Activated T-helper 1 cell treated with Interleukin-2 at 50 U/mL for 16 hours (primary cell): ENCODE measurements at places on chromosomes 13 and 19.

GRCh38 chr19:34975056-34975455 is 11.0 kb upstream of the ZNF792 start:
- no peak for DNase-seq

DNA sequence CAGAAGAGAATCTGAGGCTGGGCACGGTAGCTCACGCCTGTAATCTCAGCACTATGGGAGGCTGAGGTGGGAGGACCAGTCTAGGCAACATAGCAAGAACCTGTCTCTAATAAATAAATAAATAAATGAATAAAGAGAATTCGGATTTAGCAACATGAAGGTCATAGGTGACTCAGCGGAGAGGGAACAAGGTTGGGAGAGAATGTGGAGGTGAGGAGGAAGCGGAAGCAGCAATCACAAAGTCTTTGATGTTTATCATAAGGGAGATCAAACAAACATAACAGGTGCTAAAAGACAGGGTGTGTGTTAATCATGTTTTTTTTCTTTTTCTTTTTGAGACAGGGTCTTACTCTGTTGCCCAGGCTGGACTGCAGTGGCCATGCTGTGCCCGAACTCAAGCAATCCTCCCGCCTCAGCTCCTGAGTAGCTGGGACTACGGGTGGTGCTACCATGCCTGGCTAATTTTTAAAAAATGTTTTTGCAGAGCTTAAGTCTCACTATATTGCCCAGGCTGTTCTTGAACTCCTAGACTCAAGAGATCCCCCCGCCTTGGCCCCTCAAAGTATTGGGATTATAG is 16.3 kb downstream of the PBX4 start:
- no peak for DNase-seq

- DNase-seq = no peak
Observed at GRCh38 chr13:30353060-30353459, 45.7 kb upstream of the KATNAL1 start.

DNA sequence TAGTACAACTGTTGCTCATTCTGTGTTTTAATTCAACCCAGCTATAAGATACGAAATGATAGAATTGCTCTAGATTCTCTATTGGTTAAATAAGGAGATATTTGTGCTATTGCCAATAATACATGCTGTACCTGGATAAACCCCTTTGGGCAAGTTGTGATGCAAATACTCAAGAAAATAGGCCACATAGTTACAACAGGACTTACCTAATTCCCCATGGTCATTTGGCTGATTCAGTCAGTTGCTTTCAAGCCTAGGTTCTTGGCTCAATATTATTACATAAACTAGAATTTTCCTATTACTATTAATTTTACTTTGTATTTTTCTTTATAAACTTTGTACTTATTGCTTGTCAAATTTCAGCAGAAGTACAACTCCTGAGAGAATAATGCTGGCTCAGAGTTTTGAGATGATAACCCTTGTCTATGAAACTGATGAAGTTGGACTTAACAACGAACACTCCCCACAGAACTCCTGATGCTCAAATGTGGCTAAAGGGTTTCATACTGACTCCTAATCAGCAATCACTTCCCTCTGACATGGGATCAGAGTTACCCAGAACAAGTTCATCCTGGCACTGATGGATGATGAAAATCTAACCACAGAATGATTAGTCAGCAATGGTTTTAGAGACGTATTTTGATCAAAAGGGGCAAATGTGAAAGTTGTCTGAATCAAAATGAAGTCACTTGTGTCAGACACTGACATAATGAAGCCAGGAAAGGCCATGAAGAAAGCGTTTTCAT is 221.1 kb downstream of the ITGBL1 start:
- DNase-seq = no peak

GRCh38 chr13:83086948-83087347 is 795.3 kb downstream of the SLITRK1 start:
- DNase-seq = no peak

DNA sequence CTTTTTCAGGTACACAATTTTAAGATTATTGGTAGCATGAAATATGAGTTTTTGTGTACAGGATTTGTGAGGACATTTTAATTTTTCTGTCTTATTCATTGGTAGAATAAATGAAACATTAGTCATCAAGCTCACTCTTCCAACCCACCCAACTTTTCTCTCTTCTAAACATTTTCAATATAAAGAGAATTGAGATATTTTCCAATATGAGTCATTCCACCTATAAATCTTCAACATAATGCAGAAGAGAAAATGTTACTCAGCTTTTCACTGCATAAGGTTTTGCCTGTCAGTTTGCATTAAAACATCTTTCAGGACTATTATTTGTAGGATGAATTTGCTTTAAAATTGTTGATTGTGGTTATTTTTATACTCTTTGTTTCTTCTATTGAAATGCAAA is 330.7 kb downstream of the PCDH20 start:
- DNase-seq = no peak

- no peak for DNase-seq
Observed at GRCh38 chr13:78884571-78884970, 225.6 kb upstream of the OBI1 start.

- DNase-seq = no peak
Observed at GRCh38 chr19:18274219-18274780, at the start of gene IQCN. TSS of gene IQCN (minus strand) at chr19:18274452. CDS start at chr19:18269478, 4,974 bp downstream.

DNA sequence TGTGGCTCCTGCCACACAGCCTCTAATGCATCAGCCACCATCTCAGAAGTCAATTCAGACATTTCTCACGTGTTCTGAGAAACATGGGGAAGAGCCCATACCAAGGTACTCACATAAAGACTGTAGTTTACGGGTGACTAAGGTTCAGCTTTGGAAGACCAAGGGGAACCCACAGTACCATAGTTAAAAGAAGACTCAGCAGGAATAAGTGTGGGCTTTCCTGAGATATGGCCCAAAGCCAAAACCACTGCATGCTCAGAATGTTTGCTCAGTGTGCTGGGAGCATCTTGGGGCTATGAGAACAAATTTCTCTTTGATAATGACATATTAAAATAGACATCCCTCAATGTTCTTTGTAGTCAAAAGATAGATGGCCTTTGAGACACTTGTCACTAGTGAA is 283.8 kb downstream of the DCT start:
- no peak for DNase-seq

GRCh38 chr13:98526182-98526512 is 50.8 kb downstream of the STK24 start:
- no peak for DNase-seq

DNA sequence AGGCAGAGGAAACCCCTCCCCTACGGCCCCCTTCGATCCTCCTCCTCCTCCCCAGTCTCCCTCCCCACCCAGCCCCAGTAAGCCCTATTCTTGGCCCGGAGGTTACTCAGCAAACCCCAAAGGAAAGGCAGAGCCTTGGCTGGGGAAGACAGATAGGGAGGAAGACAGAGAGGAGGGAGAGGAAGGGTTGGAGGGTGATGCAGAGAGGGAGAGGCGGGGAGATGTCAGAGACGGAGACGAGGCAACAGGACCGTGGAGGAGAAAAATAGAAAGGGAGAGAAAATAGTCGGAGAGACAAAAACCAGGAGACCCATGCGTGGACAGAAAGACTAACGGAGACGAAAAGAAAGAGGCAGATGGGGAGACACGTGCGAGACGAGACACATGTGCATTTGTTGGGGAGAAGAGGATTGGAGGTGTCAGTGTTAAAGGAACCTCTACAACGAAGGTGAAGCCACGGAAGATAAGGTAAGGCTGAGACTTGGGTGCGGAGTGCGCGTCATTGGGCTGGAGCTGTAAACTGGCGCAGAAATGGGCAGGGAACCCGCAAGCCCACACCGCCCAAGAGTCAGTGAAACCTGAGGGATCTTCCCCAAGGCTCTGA is 2.9 kb downstream of the TGFB1 start:
- no peak for DNase-seq

DNA sequence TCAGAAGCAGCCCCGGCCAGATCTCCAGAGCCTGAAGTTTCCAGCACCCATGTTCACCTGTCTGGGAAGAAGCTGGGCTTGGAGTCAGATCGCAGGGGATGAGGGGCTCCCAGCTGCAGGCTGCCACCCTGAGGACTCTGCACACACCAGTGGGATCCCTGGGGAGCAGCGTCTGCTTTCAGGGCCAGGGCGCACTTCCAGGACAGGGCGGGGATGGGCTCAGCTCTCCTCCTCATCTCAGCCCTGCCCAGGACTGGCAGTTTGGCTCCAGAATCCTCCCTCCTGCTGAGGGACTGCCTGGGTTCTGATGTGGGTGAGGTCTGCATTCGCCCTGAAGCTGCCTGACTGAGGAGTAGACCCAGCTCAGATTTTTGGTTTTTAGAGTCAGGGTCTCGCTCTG is 3.5 kb downstream of the SLC7A9 start:
- no peak for DNase-seq
